Retina (tissue), 1 donor: ENCODE measurements at places on chromosomes 4 and X.

DNA sequence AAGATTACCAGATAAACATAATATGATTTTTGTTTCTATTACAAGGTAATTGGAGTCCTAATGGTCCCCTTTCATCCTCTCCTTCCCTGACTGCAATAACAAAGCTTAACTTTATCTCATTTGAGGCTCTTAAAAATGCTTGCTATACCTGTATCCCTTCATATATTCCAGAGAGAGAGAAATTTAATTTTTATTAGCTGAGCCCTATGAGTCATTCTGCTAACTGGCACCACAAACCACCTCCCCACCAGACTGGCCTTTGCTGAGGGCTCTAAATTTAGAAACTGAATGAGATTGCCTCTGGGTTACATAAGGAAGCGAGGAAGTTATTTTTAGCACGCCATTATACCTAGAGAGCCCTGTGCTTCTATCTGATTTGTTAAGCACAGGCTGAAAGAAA lies 27.4 kb downstream of the CBLL2 start:
- DNase-seq, result peak; percentile 12

DNA sequence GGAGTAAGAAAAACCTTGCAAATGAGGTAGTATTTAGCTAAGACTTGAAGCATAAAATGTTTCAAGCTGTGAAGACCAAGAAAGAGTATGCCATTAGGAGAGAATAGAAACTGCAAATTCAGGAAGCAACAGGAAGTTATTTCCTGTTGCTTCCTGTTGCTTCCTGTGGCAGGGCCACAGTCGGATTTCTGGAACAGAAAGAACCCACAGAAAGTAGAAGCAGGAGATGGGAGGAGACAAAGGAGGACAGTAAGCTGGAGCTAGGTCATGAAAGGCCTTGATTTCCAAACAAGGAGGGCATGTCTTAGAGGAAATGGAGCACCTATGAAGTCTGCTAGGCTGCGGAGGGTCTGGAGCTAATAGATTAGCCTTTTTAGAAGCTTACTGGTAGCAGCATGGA lies 17.2 kb downstream of the ASB11 start:
- no peak for DNase-seq

- no peak for DNase-seq
These were observed 493.0 kb downstream of the TLL1 start for GRCh38 chr4:166366012-166366411.

DNA sequence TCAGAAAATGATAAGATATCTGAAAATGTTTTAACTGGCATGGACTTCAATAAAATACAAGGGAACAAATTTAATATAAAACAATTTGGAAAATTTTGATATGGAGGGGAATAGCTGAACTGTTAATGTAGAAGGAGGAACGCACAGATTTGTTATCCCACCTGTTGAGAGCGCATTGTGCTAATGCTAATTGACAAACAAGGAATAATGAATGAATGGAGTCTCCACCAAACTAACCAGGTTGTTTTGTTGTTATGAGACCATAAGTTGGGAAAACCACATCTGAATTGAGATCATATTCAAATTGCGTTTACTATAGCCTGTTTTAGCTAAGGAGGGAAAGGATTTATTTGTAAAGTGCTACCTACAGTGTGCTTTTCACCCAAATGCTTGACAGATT lies 195.6 kb downstream of the ADGRL3 start:
- DNase-seq, result no peak

GRCh38 chr4:41106081-41106480 lies 108.3 kb downstream of the APBB2 start:
- no peak for DNase-seq

DNA sequence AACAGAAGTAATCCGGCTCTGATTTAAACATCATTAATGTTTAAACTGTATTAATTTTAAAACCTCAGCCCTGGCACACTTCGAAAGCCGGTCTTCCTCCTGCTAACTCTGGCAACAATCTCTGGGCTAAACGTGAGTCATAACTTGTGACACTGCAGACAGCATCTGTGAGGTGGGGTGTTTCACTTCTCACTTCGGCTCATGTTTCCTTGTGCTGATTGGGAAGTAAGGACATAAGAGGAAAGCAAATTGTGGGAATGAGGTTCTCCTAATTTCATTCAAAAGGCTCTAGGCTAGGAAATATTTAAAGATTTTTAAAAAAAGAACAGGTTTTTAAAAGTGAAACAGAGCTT lies 139.9 kb upstream of the USP9X start:
- no peak for DNase-seq

GRCh38 chr4:73615613-73616012 lies 4.6 kb downstream of the RASSF6 start:
- DNase-seq, result no peak

DNA sequence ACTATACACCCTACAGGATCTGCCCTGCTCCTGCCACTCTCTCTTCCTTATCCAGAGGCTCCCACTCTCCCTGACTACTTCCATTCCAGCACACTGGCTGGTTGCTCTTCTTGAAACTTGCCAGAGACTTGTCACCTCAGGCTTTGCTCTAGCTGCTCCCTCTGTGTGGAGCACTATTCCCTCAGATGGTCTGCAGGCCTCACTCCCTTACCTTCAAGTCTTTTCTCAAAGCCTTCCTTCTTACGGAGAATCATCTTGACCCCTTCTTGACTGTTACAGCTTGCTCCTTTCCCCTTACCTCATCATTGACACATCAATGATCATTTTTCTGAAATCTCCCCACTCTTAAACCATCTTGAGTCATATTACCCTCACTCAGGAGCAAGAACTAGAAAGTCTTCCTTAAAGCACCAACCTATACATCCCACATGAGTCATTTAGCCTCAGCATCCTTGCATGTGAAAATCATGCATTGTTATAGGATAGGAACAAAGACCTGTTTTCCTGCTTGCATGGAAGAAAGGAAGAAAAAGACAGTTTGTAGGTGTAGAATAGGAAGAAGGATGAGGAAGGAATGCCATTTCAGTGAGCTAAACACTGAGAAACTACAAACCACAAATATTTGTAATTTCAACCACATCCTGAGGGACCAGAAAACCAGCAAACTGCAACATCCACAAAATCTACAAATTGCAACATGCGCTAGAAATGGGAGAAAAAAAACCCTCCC lies 55.7 kb downstream of the ANTXR2 start:
- no peak for DNase-seq

DNA sequence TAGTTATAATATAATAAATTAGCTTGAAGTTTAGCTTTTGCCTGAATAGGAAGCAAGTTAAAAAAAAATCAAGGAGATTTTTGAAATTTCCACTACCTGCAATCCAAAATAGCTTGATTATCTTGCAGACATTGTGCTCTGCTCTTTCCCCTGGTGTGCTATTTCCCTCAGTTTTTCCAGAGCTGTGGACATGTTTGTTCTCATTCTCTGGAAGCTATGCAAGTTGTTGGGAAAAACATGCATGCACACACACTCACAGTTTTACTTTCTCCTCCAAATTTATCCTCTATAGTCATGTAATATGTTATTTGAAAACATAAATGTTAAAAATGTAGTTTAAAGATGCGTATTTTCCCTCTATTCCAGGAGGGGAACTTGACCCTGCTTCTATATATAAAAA lies 225.8 kb upstream of the ARSJ start:
- DNase-seq, result no peak

- no peak for DNase-seq
These were observed 35.9 kb downstream of the HPGDS start for GRCh38 chr4:94306713-94307112.

DNA sequence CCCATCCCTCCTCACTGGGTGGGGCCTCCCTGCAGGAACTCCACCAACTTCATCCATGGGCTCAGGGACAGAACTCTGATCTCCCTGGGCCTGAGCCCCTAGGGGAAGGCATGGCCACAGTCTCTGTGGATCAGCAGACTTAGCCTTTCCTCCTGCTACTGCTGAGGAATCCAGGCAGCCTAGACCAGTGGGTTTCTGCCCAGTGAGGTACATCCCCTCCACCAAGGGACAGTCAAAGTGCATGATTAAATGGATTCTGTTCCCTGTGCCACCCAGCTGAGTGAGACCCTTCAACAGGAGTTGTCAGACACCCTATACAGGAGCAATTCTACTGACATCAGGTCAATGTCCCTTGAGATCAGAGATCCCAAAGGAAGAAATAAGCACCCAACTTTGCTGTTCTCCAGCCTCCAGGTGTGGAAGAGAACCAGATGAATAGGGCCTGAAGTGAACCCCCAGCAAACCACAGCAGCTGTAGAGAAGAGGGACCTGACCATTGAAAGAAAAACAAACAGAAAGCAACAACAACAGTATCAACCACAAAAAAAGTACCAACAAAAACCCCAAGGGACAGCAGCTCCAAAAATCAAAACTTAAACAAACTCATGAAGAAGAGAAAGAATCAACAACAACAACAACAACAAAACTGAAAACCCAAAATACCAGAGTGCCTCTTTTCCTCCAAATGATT lies 84.8 kb downstream of the CHIC1 start:
- no peak for DNase-seq

DNA sequence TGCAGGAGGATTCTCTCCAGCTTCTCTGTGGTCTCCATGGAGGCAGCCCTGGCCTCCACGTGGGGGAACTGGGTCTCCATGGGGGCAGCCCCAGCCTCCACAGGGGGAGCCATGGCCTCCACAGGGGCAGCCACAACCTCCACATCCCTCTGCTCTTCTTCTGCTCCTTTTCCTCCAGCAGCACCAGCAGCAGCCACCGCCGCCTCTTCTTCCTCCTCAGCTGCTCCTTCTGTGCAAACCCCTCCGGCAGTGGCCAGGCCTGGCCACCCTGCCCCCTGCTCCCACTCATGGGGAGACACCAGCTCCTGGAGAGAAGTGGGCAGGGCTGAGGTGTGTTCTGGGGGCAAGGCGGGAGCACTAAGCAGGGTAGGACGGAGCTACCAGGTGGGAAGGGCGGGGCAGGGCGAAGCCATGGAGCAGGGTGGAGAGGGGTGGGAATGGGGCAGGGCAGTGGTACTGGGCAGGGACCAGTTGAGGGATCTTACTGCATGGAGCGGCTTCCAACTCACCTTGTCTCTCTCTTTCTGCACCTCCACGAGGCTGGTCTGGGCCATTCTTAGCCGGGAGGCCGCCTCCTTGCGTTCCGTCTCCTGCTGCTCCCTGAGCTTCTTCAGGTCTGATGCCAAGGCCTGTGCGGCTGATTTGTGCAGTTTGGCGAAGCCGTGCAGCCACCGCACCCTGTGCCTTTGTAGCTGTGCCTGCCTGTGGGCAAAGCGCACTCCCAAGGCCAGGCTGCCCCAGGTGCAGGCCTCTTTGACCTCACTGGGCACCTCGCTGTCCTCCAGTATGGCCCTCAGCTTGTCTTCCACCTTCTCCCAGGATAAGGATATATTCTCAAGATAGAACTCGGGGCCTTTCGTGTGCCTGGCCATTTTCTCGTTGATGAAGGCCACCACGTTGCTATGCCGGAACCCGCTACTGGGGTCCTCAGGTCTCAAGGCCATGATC lies 766 bp downstream of the TEX13A start:
- no peak for DNase-seq

DNA sequence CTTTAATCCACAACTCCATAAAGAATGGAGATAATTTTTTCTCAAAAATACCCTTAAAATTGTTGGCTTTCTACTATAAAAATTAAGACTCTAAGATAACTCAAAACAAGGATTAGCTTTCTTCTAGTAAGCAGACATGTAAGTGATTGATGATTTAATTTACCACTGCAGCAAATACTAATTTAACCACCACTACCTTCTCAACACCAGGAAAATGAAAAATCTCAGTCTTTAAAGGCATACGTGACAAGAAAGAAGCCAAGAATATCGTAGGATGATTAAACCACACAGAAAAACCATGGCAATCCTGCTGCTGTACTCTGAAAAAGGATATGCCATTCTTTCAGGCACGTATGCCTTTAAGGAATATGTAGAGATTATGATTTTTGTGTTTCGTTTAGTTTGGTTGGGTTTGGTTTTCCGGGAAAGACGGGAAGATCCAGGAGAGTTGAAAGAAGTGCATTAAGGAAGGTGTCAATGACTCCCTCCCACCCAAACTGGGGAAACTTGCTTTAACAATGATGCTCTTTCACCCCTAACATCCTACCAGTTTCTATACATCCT lies 881 bp downstream of the LRCH2 start:
- DNase-seq, result no peak

GRCh38 chrX:154437971-154438893 lies 1.3 kb downstream of the GDI1 start:
- no peak for DNase-seq

GRCh38 chr4:8289956-8290700 lies 20.6 kb downstream of the HTRA3 start:
- DNase-seq, result no peak

GRCh38 chrX:74422576-74423288 lies 1.4 kb downstream of the SLC16A2 start:
- DNase-seq, result peak; percentile 78

DNA sequence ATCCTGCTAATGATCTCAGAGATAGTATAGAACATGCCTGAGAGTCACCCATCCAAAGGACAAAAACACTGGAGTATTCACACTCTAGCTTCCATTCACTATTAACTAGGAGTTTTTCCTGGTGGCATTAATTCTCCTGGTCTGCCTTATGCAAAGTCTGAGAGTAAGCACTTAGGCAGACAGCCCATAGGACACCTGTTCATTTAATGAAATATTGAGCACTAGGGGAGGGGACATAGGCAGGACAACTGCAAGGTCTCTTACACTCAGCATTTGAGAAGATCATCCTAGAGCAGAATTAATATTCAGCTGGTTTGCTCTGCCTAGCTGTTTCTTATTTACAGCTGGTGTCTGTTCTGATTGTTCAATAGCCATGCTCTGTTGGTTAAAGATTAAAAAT lies 508.5 kb downstream of the CENPC start:
- no peak for DNase-seq

GRCh38 chrX:154401918-154402621 lies 3.9 kb downstream of the RPL10 start:
- DNase-seq, result no peak

- no peak for DNase-seq
These were observed 1020.5 kb upstream of the AGA start for GRCh38 chr4:178462710-178463109.

DNA sequence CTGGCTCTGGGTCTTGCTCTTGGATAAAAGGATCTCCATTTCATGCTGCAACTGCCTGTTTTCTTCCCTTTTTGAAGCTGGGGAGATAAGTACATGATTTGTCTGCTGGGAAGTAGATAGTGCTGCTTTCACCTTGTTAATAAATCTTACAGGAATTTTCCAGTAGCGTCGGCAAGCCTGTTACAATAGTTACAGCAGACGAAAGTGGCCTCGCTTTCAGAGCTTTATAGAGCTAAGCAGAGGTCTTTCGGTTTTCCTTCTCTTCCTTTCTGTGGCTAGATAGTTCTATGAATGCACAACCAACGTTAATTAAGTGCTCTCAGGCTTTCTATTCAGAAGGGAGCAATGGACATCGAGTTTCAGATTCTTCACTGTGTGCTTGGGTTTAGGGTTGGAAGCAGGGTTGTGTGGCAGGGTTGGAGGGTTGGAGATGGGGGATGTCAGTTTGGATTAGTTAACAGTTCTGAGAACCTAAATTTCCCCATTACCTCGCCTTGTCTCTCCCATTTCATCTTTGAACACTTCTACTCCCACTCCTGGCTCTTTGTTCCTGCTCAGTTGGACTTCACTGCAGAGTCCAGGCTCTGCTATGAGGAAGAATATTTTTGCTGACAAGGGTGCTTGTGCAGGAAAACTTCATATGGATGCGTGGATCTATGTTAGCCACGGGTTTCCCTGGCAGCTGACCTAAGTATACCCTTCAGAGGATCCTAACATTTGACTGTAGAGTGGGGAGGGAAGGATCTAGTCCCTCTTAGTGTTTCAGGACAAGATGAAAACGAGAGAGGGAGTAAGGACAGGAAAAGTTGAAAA lies 237.9 kb downstream of the ARHGAP10 start:
- peak; percentile 83 for DNase-seq

- DNase-seq, result no peak
These were observed 18.6 kb downstream of the HELT start for GRCh38 chr4:185036842-185037241.
